ENCODE measurements at places on chromosomes 7 and 10.

GRCh38 chr10:79052291-79053080 lies 16.3 kb upstream of the ZMIZ1 start:
- peak; percentile 53 for DNase-seq

DNA sequence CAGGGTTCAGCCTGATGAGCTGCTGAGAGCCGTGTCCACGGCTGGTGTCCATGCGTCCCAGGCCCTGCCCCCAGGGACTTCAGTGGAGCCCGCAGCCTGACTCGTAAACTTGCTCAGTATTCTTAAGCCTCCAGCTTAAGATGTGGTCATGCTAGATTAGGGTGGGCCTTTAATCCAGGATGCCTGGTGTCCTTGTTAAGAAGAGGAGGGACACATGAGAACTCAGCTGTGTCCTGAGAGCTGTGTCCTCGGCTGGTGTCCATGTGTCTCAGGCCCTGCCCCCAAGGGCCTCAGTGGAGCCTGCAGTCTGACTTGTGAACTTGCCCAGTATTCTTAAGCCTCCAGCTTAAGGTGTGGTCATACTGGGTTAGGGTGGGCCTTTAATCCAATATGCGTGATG lies 23.0 kb downstream of the DOCK1 start:
- DNase-seq, result no peak

DNA sequence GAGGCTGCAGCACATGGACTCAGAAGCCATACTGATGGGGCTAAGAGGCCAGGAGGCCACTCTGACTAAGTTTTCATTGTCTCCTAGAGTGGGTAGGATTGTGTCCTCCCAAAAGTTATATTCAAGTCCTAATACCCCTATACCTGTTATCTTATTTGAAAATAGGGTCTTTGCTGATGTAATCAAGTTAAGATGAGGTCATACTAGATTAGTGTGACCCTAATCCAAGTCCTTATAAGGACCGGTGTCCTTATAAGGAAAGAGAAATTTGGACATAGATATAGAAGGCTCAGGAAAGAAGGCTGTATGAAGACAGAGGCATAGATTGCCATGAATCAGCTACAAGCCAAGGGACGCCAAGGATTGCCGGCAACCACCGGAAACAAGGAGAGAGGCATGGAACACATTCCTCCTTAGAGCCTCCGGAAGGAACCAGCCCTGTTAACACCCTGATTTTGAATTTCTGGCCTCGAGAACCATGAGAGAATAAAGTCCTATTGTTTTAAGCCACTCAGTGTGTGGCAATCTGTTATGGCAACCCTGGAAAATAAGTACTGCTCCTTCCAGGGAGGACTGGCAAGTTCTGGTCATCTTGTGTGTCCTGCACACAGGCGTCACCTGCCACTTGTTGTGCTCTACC lies 157.0 kb downstream of the EMX2 start:
- no peak for DNase-seq

DNA sequence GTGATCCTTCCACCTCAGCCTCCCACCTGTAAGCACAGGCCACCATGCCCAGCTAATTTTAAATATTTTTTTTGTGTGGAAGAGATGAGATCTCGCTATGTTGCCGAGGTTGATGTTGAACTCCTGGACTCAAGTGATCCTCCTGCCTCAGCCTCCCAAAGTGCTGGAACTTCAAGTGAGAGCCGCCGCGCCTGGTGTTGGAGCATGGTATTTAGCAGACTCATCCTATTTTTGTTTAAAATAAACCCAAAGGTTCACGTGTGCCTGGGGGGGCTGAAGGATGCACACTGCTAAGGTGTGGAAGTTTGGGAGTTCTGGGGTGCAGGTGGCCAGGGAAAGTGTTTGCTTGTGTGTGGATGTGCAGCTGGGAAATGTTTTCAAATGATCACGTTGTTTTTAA lies 18.1 kb downstream of the PDGFA start:
- no peak for DNase-seq

DNA sequence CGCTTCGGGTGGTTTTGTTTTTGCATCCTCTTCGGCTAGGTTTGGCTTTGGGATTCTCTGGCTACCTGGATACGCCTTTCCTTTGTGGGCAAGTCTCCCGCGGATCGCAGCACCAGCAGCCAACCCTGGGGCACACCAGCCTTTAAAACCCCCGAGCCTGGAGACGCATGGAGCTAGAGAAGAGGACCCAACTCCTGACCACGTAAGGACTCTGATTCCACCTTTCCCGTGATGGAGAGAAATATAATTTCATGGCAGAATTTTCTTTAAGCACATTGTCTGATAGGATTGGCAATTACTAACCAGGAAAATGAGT lies 535.4 kb upstream of the GALNT17 start:
- no peak for DNase-seq

GRCh38 chr7:13989126-13989948 lies at the start of gene ETV1:
Gene ETV1 (minus strand): TSS chr7:13989666. CDS start chr7:13989052, 614 bp downstream.
- no peak for DNase-seq

DNA sequence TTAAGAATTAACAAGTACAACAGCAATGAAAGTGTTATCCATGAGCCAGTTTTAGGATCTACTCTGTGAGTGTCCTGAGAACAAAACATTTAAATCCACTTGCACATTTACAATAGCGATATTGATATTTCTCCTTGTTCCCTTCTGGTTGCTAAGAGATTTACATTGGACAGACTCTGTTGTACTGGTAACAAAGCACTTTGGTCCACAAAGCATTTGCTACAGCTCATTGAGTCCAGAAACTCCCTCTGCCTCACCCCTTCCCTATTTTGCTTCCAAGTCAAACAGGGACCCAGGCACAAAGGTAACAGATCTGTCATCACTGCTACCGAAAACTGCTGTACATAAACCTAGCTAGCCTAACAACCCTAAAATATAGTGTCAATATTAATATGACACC lies 2.1 kb downstream of the ANK3 start:
- DNase-seq, result no peak

GRCh38 chr7:108561047-108561619 lies 8.4 kb downstream of the THAP5 start:
- DNase-seq, result no peak

GRCh38 chr10:6737080-6737641 lies 157.1 kb upstream of the PRKCQ start:
- no peak for DNase-seq

DNA sequence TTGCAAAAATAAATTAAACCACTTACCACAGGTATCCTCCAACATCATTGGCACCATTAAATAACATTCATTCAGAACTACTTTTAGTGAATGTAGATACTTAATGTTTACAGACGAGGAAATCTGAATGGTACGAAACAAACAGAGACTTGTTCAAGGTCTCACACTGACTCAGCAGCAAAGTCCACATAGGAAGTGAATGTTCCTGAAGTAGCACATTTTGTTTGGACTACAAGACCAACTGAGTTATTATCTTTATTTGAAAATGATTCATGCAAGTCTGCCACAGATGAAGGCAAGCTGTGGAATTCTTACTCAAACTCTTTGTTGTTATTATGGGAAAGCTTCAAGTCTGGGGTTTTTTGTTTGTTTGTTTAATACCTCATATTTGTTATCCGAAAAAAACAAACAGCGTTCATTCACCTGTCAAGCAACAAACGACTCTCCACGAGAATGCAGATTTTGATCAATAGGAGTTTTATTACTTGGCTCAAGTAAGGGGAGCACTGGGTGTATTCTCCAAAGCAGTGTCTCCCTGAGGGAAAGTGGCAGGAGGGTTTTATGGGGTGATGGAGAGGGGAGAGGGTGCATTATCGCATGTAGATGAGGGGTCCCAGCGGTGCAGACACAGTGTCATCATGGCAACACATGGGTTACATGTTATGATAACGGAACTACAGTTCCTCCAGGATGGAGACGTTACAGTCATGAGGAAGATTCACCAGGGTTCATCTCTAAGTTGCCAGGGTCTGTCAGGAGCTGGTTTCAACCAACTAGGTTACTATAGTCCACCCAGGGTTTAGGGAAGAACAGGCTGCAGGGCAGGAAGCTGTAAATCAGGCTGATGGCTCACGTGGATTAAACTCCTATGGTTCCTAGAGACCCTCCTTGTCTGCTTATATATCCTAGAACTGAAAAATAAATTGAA lies 147.7 kb upstream of the AKR1E2 start:
- no peak for DNase-seq

DNA sequence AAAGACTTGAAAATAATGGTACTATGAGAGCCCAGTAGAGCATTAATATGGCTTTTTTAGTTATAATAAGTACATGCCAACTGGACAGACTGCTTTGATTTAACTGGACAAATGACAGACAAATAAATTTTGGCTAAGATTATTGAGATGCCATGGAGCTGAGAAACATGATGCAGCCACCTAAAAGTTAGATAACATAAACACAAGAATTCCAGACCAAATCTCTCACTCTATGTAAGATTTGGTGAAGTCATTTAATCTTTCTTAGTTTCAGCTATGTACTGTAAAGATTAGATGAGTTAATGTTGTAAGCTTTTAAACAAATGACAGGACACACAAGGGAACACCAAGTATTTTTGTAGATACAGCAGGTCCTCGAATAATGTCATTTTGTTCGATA lies 118.2 kb downstream of the CACNA2D1 start:
- DNase-seq, result no peak

DNA sequence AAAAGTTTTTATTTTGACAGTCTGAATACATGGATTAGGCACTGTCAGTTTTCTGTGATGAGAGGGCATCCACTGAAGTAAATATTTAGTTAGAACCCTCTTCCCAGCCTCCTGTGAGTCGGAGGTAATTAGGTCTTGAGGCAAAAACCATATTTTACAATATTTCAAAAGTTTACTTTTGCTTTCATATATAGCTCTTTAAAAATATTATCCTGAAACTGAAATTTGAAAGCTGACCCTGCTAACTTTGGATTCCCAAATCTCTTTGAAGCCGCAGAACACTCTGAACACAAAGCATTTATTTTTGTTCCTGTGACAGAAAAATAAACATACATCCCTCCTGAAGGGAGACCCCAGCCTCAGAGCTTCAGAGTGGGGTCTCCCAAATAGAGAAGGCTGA lies 317.4 kb downstream of the KIF20B start:
- DNase-seq, result no peak

DNA sequence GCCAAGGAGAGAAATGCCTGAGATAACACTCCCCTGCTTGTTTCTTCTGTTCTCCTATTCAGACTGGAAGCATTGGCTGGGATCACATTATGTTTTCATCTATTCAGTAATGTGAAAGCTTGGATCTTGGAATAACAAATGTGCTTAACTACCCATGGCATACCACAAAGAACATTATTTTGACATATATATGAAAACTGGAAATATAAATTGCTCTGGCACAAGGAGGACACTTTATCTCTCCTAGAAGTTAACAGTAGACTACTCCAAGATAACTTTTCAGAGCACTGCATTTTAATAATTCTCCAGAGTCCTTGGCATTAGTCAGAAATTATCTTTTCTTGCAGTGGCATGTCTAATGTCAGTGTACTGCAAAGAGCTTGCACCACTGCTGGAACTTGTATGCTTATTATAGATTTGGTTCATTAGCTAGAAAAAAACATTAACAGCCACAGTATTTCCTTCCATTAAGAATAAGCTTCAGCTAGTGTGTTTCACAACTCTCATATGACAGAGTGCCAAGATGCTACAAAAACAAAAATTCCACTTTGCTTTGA lies 169.3 kb upstream of the LRRN3 start:
- no peak for DNase-seq

- no peak for DNase-seq
These were observed 13.7 kb upstream of the TRA2A start for GRCh38 chr7:23545493-23545892.

DNA sequence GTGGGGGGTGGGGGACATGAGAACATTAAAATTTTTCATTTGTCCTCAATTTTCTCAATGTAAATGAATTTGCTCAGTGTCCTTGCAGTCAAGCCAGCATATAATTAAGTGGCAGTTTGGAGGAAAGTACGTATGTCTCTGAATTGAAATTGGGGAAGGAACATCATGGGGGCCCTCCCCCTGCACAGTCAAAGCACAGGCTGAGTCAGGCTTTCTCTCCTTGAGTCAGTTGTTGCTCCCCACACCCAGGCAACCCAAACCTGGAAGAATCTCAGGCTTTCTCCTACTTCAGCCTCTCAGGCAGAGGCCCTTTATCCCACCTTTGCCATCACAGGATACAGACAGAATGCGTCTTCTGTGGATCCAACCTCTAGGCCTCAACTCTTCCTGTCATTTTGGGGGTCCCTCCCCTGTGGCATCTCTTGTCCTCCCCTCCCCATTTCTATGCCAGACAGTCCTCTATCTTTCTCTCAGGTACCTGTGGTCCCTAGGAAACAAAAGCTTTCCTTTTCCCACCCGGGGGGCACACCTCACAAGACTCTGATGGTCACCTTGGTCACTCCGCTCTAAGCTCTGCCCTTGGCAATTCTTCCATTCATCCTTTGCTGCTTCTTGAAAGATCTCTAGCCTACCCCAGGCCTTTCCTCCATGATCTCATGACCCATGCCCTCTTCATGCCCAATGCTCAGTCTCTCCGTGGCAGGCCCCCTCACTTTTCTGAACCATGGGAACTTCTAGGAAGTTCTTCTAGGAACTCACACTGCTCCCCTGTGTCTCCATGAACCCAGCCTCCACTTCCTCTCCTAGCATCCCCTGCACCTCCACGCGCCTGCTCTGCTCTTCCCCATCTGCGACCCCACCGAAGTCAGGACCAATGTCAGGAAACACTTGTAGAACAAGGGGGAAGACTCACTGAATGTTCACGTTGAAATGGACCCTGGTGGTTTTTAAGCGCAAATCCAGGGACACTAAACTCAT lies 40.4 kb downstream of the CREB3L2 start:
- no peak for DNase-seq

GRCh38 chr10:2120746-2121145 lies 383.4 kb upstream of the ADARB2 start:
- DNase-seq, result no peak

- no peak for DNase-seq
These were observed at the start of gene GRB10 for GRCh38 chr7:50782375-50783208. Gene GRB10 (minus strand): TSS chr7:50782896. CDS start chr7:50732322, 50,574 bp downstream.

GRCh38 chr7:127047521-127047920 lies 205.2 kb downstream of the GRM8 start:
- DNase-seq, result no peak

- DNase-seq, result no peak
These were observed 44.3 kb downstream of the INSYN2A start for GRCh38 chr10:127151981-127152699.

GRCh38 chr7:55036950-55037736 lies 18.3 kb downstream of the EGFR start:
- no peak for DNase-seq

DNA sequence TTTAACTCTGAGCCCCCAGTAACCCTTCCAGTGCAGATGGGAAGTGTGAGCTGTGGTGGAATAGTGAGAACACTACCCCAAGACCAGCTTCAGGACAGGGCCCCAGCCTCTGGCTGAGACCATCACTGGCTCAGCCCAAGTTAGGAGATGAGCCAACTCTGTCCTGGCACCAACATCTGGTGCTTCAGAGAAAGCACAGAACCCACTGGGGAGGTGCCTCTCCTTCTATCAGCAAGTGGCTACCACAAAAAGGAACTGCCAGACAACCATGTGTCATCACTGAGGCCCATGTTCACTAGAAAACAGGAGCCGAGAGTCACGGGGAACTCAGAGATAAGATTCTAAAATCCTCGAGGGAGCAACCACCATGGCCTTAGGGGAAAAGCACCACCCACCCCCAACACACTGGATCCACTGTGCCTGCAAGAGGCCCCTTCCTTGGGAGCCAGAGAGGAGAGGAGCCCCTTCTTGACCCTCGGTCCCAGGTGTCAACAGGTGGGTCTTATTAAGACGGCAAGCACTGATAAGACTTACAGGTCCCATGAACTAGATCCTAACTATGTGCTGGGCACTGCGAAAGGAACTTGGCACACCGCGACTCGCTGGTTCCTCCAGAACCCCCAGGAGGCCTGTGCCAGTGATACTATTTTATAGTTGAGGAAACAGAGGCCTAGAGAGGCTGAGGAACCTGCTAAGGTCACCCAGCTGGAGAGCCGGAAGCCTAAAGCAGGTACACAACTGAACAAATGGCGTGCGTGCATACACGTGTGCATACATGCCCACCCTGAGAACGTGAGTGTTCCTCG lies 102.7 kb downstream of the FAM53B start:
- DNase-seq, result peak; percentile 88

All from hematopoietic multipotent progenitor cell treated with erythropoietin and hydrocortisone succinate and interleukin-3 and kit ligand, for 15 days (in vitro differentiated cells).